ENCODE measurements at places on chromosomes 6 and 20.

- DNase-seq = no peak
Observed at GRCh38 chr6:7201732-7202541, 94.2 kb downstream of the RREB1 start.

GRCh38 chr6:158056355-158056754, 74.7 kb downstream of the SYNJ2 start:
- no peak for DNase-seq

DNA sequence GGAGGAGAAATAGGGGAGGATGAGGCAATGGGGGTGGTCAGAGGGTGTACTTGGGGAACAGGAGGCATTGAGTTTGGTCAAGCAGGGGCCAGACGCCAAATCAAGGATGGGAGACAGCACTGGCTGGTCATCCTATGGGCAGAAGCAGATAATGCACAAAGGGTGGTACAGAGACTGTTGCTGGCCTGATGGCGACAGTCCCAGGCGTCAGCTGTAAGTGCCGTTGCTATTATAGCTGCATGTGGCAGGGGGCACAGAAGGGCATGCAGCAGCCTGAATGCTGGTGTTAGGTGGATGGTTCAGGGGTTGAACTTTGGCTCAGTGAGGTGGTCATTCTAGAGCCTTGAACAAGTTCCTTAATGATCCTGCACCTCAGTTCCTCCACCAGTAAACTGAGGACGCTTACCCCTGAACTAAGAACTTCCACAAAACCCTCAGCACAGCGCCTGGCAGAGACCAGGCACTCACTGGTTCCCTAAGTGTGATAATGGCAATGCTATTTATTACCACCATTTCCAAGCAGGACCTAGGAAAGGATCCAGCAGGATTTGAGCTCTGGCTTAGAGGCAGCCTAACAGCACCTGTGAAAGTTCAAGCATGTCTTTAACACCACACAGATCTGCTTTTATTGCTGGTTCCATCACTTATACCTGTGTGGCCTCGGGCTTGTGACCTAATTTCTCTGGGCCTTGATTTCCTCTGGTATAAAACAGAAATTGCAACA, 162.7 kb downstream of the INSM1 start:
- DNase-seq = no peak

DNA sequence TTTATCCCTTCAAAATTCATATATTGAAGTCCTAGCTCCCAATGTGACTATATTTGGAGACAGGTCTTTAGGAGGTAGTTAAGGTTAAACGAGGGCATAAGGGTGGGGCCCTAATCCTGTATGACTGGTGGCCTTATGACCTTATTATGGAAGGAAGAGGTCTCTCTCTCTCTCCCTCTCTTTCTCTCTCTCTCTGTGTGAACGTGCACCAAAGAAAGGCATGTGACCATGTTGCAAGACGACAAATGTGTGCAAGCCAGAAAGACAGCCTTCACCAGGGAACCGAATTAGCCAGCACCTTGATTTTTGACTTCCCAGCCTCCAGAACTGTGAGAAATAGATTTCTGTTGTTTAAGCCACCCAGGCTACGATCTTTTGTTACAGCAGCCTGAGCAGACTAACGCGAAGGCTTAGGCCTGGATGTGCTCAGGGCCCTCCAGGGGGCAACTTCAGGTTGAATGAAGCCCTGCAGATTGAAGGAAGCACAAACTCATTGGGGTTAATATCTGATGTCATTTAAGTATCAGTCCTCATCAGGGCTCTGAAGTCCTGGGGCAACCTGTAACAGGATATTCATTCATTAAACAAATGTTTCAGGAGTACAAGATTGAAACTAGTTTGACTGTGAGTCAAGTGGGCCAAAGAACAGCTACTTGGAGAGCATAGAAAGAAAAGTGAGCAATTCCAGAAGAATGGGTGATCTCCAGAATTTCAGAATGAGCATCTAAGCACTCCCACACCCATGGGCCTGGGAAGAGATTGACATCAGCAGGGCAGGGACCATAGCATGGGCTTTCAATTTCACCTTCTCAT, 157.4 kb upstream of the TNFAIP3 start:
- DNase-seq = no peak

GRCh38 chr6:75396005-75396800, 97.4 kb downstream of the FILIP1 start:
- no peak for DNase-seq

DNA sequence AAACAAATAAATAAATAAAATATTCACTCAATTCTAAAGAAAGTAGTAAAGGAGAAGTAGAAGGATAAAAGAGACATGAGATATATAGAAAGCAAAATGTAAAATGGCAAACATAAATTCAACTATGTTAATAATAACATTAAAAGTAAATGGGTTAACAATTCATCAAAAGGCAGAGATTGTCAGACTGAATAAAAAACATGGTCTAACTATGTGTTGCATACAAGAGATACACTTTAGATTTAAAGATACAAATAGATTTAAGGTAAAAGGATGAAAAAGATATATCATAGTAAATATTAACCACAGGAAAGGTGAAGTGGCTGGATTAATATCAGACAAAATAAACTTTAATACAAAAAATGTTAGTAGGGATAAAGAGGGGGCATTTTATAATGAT, 35.8 kb upstream of the PDE10A start:
- DNase-seq = no peak

DNA sequence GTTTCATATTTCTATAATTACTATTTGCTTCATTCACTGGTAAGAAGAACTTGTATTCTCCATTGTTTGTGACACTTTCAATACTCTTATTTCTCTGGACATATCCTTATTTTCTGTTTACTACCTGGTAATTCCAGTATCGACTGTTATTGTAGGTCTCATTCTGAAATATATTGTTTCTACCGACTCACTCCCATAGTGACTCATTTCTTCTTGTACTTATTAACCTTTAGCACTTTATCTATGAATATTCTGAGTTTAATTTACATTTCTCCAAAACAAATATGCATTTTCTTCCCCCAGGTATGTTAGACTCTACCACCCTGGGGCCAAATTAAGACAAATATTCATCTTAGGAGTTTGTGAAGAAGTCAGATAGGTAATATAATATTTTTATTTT, 164.5 kb upstream of the BTBD3 start:
- peak; percentile 44 for DNase-seq

DNA sequence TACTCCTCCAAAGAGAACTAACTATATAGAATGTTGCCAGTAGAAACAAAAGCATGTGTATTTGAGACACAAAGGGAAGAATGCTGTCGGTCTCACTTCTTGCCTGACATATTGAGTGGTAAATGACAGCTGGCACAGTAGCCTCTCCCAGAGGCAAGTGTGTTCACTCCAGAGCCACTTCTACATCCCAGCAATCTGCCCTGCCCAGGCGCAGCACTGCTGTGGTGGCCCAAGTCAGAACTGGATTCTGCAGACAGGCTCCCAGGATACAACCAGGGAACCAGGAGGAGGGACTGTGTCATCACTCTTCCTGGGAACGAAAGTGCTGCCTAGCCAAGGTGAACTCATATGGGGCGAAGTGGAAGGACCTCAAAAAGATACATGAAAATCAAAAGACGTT, 103.2 kb upstream of the ARMC2 start:
- DNase-seq = no peak

DNA sequence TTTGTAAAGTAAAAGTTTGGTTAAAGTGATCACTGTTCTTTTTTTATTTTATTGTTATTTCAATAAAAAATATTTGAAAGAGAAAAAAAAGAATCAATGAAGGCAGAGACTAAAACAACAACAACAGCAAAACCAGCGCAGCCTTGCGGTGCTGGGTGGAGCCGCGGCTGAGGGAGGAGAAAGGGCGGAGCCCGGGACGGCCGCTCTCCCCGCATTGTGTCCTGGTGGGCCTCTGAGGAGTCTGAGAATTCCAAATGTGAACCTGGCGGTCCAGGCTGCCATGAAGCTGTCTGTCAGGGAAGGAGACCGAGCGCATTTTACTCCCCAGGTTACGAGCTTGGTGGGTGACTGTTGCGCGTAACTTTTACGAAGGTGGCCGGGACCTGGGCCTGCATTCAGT, 43.2 kb downstream of the TMEM242 start:
- DNase-seq = no peak

- no peak for DNase-seq
Observed at GRCh38 chr6:157239148-157239547, 84.2 kb downstream of the TMEM242 start.

DNA sequence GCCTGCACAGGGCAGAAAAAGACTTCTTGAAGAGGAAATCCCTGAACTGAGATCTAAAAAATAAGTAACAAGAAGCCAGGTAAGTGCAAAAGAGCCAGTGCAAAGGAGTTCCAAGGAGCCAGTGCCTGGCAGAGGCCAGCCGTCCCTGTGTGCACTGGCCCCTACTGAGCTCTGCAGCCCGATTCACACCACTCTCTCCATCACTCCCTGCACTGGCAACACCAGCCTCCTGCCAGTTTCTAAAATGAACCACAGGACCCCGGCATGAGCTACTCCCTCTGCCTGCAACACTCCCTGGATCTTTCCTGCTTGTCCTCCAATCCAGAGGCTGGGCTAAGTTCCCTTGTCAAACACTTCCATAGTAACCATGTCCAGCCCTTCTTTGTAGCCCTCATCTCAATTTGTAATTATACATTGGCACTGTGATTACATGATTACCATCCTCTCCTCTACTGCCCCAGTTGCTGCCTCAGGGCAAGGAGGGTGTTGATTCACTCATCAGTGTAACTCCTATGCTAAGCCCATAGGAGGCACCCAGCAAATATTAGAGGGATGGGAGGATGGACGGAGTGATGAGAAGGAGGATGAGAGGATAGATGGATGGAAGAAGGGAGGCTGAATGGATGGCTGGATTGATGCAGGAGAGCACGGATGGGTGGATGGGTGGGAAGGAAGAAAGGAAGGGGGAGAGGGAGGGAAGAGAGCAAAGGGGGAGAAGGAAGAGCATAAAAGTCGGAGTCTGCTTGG, 49.3 kb downstream of the SIRPA start:
- no peak for DNase-seq

- DNase-seq = peak; percentile 35
Observed at GRCh38 chr6:32522302-32523047, 7.6 kb downstream of the HLA-DRB5 start.
